ENCODE measurements at places on chromosomes 7 and 10. TPM values are rescaled to one million over a fixed set of nuclear protein-coding genes. Genes with fewer than 3 reads are reported as not detected.

The KIAA1549 gene
- 1.4 TPM for total RNA-seq

The BUD31 gene
- total RNA-seq: 71.8 TPM

The ATOH7 gene
- total RNA-seq: not detected

The NPY4R2 gene
- not detected for total RNA-seq

The ZNHIT1 gene
- total RNA-seq: 124 TPM

The PDE1C gene
- total RNA-seq: 11.1 TPM

The PTER gene
- total RNA-seq: 15.2 TPM

The NAT16 gene
- total RNA-seq: not detected

The GDF10 gene
- 0.12 TPM for total RNA-seq

The NUDT5 gene
- total RNA-seq: 55.3 TPM

The CCDC3 gene
- total RNA-seq: 0.81 TPM

The EPDR1 gene
- 14.9 TPM for total RNA-seq

The ARMH3 gene
- total RNA-seq: 8.9 TPM

The ABCC2 gene
- 1.8 TPM for total RNA-seq

The ADARB2 gene
- total RNA-seq: not detected

The CELF2 gene
- total RNA-seq: 14.2 TPM

The LRRN3 gene
- 0.87 TPM for total RNA-seq

The PHTF2 gene
- 10.5 TPM for total RNA-seq

The UCN3 gene
- not detected for total RNA-seq

The KCNIP2 gene
- 0.94 TPM for total RNA-seq

The C10orf67 gene
- total RNA-seq: not detected

The CHST15 gene
- total RNA-seq: 17.1 TPM

The STEAP4 gene
- 40.5 TPM for total RNA-seq

The GBX1 gene
- total RNA-seq: not detected

The ASB15 gene
- total RNA-seq: not detected

The CNPY1 gene
- total RNA-seq: not detected

The ZNF783 gene
- total RNA-seq: 7.3 TPM

The STEAP1B gene
- 1.1 TPM for total RNA-seq

The ZNF138 gene
- total RNA-seq: 5.2 TPM

The CPA5 gene
- total RNA-seq: not detected

The IRF5 gene
- total RNA-seq: not detected

The H2BK1 gene
- total RNA-seq: not detected

The FOXI2 gene
- not detected for total RNA-seq

The OR9A2 gene
- not detected for total RNA-seq

The RET gene
- total RNA-seq: 0.39 TPM

The CALY gene
- not detected for total RNA-seq

The MRLN gene
- not detected for total RNA-seq

The FAM20C gene
- total RNA-seq: 142 TPM

The NODAL gene
- not detected for total RNA-seq
